ENCODE measurements at places on chromosomes 3 and 15.

GRCh38 chr15:66114863-66115425, 138.6 kb downstream of the MEGF11 start:
- DNase-seq = no peak

GRCh38 chr3:66107855-66108254, 69.1 kb upstream of the MAGI1 start:
- DNase-seq = no peak

GRCh38 chr3:122232485-122232884, 49.0 kb downstream of the CASR start:
- DNase-seq = no peak

- DNase-seq = no peak
Measured at GRCh38 chr3:182936918-182937285, 43.4 kb downstream of the DCUN1D1 start.

GRCh38 chr3:114241262-114241661, 3.9 kb upstream of the ZNF80 start:
- no peak for DNase-seq

GRCh38 chr3:107817076-107817475, 273.8 kb downstream of the CD47 start:
- no peak for DNase-seq

DNA sequence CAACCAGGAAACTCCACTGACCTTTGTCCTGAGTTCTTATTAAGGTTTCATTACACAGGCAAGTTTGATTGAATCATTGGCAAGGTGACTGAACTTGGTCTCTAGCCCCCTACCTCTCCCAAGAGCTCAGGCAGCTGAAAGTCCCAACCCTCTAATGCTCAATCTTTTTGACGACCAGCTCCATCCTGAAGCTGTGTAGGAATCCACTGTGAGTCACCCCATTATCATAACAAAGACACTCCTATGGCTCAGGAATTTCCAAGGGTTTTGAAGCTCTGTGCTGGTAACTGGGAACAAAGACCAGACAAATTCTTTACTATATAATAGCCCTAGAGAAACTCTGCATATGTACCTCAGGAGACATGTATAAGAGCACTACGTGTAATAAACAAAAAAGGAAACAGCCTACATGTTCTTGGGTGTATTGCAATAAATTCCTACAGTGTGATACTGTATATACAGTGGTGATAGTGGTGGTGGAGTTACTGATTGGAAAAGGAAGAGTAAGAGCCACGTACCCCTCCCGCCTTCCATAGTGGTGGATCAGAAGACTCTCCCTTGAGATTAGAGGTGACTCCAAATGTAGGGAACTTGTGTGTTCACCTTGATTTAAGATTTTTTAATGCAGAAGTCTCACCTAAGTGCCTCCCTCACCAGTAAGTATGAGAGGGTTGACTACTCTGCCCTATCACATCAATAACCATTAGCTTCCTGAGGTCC, 116.6 kb downstream of the ST8SIA2 start:
- DNase-seq = no peak

DNA sequence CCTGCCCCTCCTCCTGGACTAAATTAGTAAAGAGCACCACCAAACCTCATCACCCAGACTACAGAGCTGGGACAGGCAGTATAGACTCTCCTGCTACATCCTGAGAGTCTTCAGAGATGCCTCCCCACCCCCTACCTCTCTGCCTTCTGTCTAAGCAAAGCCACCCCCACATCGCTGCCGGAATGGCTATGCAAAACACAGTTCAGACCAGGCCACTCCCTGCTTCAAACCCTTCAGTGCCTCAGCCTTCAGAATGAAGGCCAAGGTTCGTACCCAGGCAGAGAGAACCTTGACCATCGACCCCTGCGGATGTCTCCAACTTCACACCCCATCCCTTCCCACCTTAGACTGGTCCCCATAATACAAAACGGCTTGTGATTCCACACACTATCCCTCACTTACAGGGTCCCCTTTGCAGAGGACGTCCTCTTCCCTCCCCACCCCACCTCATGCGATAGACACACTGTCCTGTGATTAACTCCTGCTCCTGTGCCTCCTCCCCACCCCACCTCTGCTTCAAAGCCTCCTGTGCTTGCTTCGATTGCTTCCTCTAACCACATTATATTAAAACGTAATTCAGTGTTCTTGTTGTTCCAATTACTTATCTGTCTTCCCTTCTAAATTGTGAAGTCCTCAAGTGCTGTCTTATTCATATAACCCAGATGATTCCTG, 175.3 kb downstream of the UACA start:
- DNase-seq = no peak

DNA sequence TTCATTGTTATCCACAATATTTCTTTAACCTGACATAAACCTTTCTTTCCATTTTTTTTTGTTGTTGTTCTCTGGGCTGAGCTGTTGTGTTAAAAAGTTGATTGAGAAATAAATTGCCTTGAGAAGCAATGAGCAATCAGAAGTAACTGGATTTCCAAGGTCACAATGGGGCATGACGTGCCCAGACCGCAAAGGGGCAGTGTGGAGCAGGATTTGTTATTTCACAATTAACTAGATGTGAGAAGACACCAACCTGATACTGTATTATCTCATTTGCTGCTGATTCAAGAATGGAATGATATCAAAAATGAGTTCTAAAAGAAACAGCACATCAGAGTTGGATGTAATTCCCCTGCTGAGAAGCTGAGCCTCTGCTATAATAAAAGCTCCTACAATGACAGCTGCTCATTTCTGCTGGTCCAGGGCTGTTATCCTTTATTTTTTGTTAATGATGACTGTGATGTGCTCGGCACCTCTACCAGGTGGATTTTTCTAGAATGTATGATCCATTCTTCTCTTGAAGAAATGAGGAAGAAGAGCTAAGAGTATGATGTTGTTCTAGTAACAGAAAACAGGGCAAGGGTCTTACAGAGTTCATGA, 28.1 kb downstream of the CPNE4 start:
- DNase-seq = no peak

- DNase-seq = no peak
Measured at GRCh38 chr3:69079269-69080159, 651 bp downstream of the UBA3 start.

GRCh38 chr3:179299999-179300613, 22.7 kb upstream of the ZNF639 start:
- DNase-seq = no peak

DNA sequence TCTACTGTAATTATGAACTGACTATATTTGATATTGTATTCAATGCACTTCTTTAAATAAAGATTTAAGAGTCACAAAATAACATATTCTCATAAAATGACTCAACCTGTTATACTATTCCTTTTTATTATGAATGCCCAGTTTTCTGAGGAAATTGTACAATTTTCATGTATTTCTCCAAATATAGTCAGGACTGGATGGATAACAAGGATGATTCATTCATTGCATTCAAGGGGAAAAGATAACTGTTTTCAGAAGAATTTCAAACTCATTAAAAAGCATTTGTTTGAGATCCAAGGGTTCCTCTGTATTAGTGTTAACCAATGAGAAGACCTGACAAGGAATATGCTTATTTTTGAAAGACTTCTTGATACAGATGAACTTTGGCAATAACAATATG, 163.7 kb downstream of the MEIS2 start:
- no peak for DNase-seq

DNA sequence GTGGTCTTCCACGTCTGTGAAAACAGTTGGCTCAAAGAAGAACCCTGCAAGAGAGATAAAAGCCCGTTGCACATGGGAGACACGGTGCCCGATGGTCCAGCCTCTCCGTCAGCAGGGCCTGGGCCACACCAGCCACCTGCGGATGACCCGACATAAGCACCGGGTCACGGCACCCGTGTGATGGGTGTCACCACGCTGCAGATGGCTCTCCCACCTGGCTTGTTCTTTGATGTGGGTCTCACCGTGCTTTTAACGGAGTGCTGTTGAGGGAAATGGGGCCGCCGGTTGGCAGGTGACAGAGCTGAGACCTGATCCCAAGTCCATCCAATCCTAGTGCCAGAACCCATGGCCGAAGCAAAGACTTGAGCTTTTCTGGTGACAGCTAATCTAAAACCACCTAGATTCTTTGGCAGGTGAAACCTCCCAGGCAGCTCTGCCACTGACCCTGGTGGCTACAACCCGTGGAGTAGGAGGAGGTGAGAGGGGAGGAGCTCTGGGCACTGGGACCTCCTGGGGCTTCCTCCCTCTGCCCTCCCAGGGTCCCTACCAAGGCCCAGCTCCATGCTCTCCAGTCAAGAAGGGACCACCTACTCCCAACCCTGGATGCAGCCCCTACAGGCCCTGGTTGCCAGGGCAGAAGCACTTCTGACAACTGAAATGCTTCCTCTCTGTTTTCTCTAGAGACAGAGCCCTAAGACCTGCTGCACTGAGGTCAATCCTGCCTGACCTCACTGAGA, 23.4 kb upstream of the SLC41A3 start:
- DNase-seq = no peak

- DNase-seq = peak; percentile 31
Measured at GRCh38 chr3:44913868-44914468, 39.6 kb downstream of the TGM4 start.

GRCh38 chr15:66644869-66645268, 57.2 kb upstream of the SMAD6 start:
- DNase-seq = no peak

All from substantia nigra (tissue), 51 donors.